ENCODE measurements at places on chromosomes 12 and 14. TPM values are rescaled to one million over a fixed set of nuclear protein-coding genes. Genes with fewer than 3 reads are reported as not detected.
A peak's percentile ranks its signal among the peaks of the same experiment; 100 is the strongest.

CLEC12A gene
- total RNA-seq: 88.3 TPM

- H3K27ac ChIP-seq: no peak overlapping the region
- no peak overlapping the region for H3K4me3 ChIP-seq
Measured at GRCh38 chr14:37369425-37369824, 171.7 kb downstream of the MIPOL1 start.

ACVRL1 gene
- total RNA-seq: 242 TPM

ABCD2 gene
- 0.47 TPM for total RNA-seq

GRCh38 chr12:51406859-51407258 is 15.7 kb upstream of the GALNT6 start:
- DNase-seq: no peak
- no peaks in the 10 kb centered on the region for H3K4me1 ChIP-seq
- no peak overlapping the region for H3K4me3 ChIP-seq
- no peaks in the 10 kb centered on the region for H3K27me3 ChIP-seq
- no peak overlapping the region for H3K27ac ChIP-seq

DNA sequence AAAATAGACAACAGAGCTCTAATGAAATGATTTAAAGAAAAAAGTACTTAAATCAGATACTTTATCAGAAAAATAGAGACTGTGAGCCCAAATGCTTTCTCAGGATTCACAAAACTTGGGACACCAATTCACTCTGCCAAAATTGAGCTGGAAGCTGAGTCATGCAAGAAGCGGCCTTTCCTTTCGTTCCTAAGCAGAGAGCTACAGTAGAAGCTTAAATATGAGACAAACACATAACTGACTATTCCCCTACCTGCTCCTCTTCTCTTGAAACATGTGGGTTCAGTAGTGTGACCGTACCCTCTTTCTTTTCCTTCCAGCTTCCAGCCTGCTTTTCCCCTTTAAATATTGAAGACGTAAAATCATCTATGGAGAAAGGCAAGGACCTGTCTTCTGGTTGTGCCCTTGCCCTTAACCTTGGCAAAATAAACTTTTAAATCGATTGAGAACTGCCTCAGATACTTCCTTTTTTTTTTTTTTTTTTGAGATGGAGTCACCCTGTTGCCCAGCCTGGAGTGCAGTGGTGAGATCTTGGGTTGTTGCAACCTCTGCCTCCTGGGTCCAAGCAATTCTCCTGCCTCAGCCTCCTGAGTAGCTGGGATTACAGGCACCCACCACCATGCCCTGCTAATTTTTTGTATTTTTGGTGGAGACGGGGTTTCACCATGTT is 4.4 kb upstream of the SDS start:
- H3K4me3 ChIP-seq: no peak overlapping the region
- H3K27me3 ChIP-seq: no peaks in the 10 kb centered on the region
- no peak overlapping the region for H3K27ac ChIP-seq
- H3K4me1 ChIP-seq: no peaks in the 10 kb centered on the region

LBHD2 gene
- total RNA-seq: not detected

DNA sequence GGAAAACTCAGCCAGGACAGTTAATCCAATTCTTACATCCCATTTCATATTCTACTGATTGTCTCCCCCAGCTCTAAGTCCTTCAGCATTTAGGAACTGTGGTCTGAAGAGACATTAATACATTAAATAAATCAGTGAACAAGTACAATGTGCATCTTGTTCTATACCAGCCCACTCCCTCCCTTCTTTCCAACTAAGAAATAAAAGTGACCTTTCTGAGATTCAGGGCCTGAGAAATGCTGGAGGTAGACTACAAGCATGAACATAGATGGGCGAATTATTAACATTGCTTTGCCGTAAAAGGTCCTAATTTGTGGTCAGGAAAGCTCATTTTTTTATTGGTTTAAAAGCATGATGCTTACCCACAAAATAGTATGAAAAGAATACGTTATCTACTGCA is 113.1 kb downstream of the NELL2 start:
- H3K4me1 ChIP-seq: no peaks in the 10 kb centered on the region
- no peak overlapping the region for H3K4me3 ChIP-seq
- H3K36me3 ChIP-seq: no peaks in the 10 kb centered on the region
- H3K27me3 ChIP-seq: no peaks in the 10 kb centered on the region
- no peak for DNase-seq

DNA sequence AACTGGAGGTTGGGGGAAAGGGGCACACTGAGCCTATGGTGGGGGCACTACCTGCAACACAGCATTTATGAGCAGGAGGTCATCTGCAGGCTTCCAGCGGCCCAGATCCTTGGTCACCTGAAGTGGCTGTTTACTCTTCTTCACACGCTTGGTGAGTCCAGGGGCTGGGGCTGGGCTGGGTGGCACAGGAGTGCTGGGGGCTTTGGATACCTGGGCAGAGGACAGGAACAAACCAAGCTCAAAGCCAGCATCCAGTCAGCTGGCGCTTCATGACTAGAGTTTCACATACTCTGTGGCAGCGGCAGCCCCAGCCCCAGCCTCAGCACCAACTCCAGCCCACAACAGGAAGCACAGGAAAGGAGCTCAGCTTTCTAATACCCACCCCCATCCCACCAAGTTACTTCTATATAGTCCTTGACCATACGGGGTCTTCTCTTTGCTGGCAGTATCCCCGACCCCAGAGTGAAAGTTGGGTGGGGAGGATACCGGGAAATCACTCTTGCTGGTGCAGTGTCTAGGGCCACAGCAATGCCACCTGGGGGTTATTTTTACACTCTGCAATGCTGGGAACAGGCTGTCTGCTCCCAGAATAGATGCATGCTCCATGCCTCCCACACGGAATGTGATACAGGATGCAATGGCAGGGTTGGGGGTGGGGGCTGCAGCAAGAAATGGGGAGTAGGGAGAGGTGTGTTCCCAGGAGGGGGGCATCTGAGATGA is 3.1 kb downstream of the MCRS1 start:
- no peak overlapping the region for H3K4me3 ChIP-seq
- H3K27ac ChIP-seq: no peak overlapping the region
- peaks cover 56% of the 10 kb centered on the region for H3K36me3 ChIP-seq
- no peak for DNase-seq

DNA sequence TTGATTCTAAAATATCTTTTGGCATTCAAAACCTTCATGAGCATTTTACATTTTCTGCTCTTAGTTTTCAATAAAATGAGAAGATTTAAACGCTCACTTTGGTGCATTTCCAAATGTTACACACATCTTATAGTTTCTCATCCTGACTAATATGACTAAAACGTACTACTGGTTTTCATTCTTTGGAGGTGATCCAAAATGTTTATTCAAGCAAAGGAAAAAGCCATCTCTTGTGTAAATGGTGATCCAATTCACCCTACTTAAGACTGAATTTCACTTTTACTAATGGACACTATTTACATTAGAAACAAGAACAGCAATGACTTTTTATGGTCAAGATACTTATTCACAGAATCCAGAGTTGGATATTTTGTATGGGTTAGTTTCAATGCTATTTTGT is 86.6 kb downstream of the KITLG start:
- H3K27me3 ChIP-seq: no peaks in the 10 kb centered on the region
- no peak for DNase-seq
- H3K4me1 ChIP-seq: no peaks in the 10 kb centered on the region
- no peak overlapping the region for H3K27ac ChIP-seq
- no peak overlapping the region for H3K4me3 ChIP-seq

DNA sequence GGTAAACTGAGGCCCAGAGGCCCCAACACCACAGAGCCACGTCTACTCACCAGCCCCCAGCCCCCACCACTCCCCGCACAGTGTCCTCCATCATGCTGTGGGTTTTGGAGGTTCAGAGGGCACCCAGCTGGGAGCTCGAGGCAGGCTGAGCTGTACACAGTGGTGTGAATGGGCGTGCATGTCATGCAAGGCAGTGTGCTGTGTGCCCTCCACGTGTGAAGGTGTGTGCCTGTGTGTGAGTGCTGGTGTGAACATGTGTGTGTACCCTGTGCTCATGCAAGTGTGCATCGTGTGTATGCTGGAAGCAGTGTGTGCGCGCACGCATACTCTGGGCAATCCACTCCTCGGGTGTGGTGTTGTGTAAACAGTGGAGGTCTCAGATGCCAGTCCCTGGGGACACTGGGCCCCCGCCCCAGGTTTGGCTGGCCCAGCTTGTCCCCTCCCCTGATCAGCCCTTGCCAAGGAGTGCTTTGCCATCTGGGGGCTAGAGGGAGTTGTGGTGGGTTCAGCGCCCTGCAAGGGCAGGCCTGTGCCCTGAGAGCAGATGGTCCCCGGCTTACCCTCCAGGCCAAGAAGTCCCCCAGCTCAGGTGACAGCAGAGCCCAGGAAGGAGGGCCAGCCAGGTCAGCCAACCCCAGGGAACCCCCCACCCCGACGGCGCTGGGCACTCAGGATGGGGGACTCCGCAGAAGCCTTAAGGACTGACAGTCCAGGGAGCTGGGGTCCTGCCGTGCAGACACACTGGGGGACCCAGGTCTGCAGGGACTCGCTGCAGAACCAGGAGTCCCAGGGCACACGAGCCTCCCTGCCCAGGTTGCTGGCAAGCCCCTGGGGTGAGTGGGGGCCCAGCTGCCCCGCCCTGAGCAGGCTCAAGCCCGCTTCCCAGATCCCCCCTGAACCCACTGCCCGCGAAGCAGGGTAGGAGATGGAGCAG is 23.8 kb upstream of the GPR132 start:
- no peak for DNase-seq
- H3K36me3 ChIP-seq: no peaks in the 10 kb centered on the region
- peaks cover 15% of the 10 kb centered on the region for H3K27me3 ChIP-seq
- peaks cover 60% of the 10 kb centered on the region for H3K4me1 ChIP-seq
- H3K4me3 ChIP-seq: no peak overlapping the region
- no peak overlapping the region for H3K27ac ChIP-seq

GALNT9 gene
- not detected for total RNA-seq

- no peaks in the 10 kb centered on the region for H3K27me3 ChIP-seq
- H3K36me3 ChIP-seq: peaks cover 10% of the 10 kb centered on the region
- no peak for DNase-seq
- H3K27ac ChIP-seq: peak overlapping the region; percentile 67
- H3K4me1 ChIP-seq: peaks cover 100% of the 10 kb centered on the region
- H3K4me3 ChIP-seq: peak overlapping the region; percentile 41
Measured at GRCh38 chr12:57836442-57837375, 9.8 kb downstream of the CTDSP2 start.

Data from lower lobe of right lung (tissue), 2 donors.